ENCODE measurements at places on chromosomes 3 and 15. TPM values are rescaled to one million over a fixed set of nuclear protein-coding genes. Genes with fewer than 3 reads are reported as not detected.

The IGSF10 gene
- total RNA-seq: not detected

The PLA1A gene
- not detected for total RNA-seq

The ACKR2 gene
- 0.44 TPM for total RNA-seq

The DUSP7 gene
- total RNA-seq: 30.3 TPM

GRCh38 chr3:145209561-145209960 is 951.4 kb downstream of the PLOD2 start:
- DNase-seq: no peak

- DNase-seq: no peak
Observed at GRCh38 chr3:133152056-133152455, 113.9 kb downstream of the TMEM108 start.

- DNase-seq: no peak
Observed at GRCh38 chr15:51405693-51406523, 64.5 kb downstream of the GLDN start.

DNA sequence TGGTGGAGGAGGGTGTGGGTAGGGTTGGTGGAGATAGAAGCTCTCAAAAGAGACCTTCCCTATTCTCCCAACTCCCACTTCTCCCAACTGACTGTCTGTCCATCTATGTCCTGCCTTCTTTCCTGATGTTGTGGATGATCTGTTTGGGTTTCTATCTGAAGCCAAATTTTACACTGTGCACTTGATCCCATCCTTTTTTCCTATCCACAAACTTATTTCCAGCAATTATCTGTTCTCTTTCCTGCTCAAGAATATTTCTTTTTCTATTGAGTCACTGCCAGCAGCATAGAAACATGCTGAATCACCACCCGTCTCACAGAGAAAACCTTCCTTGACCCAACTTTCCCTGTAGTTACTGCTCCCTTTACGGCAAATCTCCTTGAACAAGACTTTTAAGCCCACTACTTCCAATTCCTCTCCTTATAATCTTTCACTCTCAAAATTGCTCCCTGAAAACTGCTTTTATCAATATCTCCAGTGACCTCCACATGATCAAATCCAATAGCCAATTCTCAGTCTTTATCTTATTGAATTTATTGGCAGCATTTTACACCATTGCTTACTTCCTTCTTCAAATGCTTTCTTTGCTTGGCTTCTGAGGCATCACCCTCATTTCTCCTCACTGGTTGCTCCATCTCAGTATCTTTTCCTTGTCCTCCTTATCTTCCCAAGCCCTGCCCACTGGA is 141.2 kb upstream of the SLC7A14 start:
- DNase-seq: no peak

GRCh38 chr3:78881501-78881900 is 886.3 kb downstream of the ROBO1 start:
- DNase-seq: no peak

- DNase-seq: no peak
Observed at GRCh38 chr3:28308196-28308595, 40.3 kb upstream of the ZCWPW2 start.

DNA sequence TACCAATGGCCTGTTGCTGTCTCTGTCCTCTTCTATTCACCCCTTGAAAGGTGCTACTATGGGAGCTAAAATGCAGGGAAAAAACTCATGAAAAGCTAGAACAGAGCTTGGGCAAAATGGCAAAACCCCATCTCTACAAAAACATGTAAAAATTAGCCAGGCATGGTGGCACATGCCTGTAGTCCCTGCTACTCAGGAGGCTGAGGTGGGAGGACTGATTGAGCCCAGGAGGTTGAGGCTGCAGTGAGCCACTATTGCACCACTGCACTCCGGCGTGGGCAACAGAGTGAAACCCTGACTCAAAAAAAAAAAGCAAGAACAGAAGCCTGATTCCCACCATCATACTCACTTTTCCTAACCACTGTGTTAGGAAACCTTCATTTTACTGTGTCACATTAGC is 1.9 kb downstream of the MAP4 start:
- no peak for DNase-seq
